Femur (tissue), 1 donor: ENCODE measurements at places on chromosomes 6 and 20.
A peak's percentile ranks its signal among the peaks of the same experiment; 100 is the strongest.

GRCh38 chr6:90448836-90449235 lies 138.0 kb downstream of the MAP3K7 start:
- no peak for DNase-seq

DNA sequence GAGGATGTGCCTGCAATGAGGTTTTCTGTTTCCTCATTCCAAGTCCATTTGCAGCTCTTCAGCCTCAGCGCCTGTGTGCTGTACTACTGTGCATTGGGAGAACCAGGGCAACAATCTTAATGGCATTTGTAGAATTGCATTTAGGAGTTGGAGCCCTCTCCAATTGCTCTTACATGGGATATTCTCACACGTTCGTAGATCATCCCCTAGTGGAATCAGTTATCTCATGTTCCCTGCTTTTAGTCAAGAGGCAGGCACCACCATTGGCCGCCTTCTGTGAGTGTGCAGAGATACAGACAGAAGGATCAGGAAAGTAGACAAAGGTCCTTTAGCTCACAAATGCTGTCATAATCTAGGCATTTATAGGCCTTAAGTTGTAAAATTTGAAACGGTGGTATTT lies 84.2 kb upstream of the RGS17 start:
- DNase-seq, result no peak

GRCh38 chr20:31652917-31653396 lies 15.2 kb downstream of the COX4I2 start:
- DNase-seq, result no peak

DNA sequence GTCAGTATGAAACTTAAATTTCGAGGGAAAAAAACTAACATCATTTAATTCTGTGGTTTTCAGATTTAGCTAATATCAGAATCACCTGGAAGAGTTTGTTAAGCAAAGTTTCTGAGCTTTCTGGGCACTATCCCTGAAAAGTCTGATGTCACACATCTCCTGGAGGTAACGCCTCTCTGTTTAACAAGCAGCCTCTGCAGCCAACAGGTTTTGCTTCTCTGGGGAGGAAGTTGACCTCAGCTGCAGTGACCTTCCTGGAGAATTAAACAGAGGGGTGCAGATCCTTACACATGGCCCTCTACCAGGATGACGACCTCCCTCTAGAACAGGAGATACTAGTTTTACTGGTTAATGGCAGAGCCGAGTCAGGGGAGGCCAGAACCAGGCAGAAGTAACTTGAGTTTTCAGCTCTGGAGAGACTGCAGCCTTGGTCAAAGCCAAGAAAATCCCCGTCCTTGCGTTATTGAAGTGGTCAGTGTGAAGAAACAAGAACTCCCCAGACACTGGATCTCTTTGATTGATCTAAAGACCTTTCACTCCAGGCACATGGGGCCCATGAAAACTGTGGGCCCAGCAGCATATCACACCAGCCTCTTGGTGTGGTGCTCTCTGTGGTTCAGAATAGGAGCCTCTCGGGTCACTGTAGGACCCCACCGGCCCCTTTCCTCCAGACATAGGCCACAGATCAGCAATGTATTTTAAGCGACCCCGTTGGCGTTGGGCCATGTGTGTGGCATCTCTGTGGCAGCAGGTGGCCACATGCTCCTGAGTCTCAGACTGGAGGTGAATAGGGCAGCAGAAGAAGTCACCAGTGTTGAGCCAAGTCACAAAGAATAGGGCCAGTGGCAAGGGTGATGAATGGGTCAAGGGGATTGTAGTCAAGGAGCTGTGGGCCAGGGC lies 33.4 kb upstream of the CCR6 start:
- no peak for DNase-seq

GRCh38 chr6:170372380-170373325 lies 66.1 kb downstream of the FAM120B start:
- DNase-seq, result no peak

- DNase-seq, result no peak
These were observed 10.8 kb downstream of the DDO start for GRCh38 chr6:110404607-110405006.

DNA sequence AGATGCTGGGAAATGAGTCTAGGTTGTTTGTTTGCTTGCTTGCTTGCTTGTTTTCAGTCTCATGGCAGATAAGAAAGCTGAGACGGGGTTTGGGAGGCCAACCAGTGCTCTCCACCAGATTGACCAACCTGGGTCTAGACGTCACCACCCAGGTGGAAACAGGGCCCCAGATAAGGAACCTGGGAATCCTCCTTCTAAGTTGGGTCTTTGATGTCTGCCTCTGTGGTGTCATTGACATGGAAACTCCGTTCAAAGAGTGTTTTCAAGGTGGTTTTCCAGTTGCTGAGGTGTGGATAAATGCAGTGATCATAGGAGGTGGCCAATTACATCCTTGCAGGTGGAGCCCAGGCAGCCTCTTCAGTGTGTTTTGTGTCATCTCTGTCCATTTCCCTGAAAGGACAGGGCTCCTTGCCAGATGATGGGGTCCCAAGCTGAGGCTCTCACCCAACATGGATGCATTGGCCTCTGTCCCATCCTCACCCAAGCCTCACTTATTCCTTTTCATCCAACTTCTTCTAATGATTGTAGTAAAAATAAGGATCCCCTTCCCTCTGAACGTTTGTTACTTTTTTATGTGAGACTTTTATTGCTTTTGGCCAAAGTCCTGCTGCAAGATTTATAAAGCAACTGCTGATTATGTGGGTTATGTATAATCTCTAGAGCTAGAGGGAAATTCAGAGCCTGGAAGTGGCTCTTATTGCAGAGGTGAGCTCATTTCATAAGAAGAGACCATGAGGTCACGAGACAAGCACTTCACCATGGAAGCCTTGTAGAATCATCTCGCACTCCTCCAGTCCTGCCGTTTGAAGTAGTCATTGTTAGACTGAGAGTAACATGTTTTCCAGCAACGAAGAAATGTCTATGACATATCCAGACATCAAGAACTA lies 32.0 kb upstream of the SYNDIG1 start:
- no peak for DNase-seq

DNA sequence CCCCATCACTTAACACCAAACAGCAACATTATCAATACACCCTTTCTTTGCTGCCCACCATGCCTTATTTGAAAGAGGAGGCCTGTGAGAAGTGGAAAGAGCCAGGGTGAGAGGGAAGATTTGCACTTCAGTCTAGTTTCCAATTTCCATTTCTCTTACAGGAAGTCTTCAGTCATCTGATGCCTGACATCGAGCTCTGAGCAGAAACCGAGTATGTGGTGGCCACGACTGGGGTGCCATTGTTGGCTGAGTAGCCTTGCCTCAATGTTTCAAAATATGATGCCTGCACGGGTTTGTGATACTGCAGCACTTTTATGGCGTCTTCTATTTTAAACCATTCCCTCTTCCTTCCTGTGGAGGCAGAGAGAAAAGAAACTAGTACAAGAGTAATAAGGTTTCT lies 39.8 kb upstream of the SMIM29 start:
- no peak for DNase-seq

- no peak for DNase-seq
These were observed 10.5 kb downstream of the SLC17A1 start for GRCh38 chr6:25821341-25821740.

GRCh38 chr20:35006531-35006971 lies 50.9 kb downstream of the MYH7B start:
- DNase-seq, result peak; percentile 9

DNA sequence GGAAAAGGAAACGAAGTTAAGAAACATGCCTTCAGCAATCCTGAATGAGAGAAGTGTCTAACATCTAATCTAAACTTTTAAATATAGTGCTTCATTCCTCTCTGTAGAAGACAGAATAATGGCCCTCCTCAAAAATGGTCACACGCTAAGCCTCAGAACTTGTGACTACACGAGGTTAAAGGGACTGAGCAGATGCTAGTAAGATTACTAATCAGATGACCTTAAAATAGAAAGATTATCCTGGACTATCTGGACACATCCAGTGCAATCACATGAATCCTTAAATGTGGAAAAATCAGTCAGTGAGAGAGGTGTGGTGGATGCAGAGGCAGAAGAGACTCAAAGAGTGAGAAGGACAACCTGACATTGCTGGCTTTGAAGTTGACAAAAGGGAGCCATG lies 126.1 kb downstream of the TBX18 start:
- DNase-seq, result no peak

DNA sequence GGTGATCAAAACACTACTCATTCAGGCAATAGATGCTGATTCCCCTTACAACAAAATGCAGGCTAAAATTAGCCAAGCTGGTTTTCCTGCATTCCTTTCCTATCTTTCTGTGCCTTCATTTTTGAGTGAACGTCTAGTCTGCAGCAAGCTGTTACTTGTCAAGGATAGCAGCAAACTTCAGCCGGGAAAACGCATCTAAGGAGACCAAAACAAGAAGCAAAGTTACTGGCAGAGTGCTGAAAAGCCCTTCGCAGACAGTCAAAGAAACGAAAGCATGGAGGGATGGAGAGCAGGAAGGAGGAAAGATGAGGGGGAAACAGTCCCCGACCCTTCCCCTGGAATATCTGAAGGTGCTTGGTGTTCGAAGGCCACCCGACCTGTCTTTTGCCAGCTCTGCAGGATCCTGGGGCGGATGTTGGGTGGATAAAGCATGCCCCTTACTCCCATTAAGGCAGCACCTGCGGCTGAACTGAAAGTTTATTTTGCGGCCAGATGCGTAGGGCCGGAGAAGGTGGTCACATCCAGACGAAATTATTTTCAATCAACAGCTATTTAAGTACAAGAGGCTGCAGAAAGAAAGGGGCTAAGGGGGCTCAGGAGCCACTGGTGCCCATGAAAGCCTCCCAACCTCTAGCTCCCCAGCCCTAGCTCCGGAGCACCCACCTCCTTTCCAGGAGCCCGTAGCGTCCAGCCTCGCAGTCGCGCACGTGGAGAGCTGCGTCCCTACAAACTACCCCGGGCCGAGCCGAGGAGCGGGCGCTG lies 538 bp downstream of the FERMT1 start:
- peak; percentile 19 for DNase-seq

- no peak for DNase-seq
These were observed 22.1 kb upstream of the KIF16B start for GRCh38 chr20:16595376-16595775.

DNA sequence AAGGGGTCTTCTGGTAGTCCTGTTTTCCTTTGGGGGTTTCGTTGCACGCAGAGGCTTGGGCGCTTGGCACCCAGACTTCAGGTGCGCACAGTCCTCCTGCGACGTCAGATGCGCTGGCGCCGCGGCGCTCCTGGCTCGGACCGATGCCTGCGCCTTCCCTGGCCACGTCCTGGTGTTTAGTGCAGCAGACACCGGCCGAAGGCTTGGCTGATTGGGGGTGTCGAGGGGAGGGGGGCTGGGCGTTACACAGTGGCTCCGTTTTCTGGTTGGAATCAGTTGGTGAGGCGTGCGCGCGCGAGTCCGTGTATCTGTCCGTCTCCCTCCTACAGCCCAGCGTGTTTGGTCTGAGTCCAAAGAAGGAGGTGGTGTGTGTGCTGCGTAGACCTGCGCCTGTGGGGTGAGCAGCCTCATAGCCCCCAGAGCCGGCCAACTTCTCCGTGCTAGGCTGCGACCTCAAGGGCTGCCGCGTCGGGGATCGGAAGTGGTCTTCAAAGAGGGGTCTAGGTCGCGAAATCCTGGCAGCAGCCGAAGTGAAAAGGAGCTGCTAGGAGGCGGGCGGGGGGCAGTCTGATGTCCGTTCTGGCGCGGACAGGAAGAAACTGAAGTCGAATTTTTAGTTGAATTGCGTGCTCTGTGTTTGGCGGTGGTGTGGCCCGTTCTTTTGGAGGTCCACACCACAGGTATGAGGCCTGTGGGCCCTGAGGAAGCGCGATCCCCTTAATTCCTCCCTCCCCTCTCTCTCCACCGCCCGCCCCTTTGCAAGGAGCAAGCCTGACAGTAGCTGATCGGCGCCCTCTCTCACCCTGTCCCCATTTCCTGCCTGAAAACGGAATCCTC lies 1.5 kb downstream of the SYNDIG1 start:
- DNase-seq, result peak; percentile 26

DNA sequence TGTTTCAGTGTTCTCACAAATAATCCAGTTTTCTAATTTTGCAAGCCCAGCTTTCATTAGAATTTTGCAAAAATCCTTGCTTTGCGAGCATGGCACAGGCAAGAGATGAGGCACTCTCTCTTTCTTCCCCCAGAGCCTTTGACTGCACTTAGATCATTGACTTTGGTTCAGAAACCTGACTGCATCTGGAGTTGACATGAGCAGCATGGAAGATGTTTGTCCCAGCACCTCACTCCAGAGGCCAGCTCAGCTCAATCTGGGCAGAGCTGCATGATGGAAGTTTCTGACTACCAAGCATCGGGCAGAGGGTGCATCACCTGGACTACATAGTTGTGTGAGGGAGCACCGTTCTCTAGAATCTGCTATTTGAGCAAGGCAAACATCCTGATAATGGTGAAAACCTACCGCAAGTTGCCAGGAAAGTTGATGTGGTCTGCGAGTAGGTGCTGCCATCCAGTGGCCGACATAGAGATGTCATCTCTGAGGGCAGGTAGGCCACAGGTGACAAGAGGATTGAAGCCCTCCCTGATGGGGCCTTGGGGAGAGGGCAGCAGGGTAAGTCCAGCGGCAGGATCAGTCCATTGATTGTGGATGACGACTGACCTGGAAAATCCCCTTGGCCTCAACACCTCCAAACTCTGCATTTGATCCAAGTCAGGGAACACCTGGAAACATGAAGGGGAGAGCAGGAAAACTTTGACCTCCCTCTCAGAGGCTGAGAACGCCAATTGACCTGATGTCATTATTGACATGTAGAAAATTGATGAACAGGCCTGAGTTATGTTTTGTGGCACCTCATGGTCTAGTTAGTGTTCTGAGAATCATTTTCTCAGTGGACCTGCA lies 3.8 kb upstream of the LPA start:
- DNase-seq, result no peak

DNA sequence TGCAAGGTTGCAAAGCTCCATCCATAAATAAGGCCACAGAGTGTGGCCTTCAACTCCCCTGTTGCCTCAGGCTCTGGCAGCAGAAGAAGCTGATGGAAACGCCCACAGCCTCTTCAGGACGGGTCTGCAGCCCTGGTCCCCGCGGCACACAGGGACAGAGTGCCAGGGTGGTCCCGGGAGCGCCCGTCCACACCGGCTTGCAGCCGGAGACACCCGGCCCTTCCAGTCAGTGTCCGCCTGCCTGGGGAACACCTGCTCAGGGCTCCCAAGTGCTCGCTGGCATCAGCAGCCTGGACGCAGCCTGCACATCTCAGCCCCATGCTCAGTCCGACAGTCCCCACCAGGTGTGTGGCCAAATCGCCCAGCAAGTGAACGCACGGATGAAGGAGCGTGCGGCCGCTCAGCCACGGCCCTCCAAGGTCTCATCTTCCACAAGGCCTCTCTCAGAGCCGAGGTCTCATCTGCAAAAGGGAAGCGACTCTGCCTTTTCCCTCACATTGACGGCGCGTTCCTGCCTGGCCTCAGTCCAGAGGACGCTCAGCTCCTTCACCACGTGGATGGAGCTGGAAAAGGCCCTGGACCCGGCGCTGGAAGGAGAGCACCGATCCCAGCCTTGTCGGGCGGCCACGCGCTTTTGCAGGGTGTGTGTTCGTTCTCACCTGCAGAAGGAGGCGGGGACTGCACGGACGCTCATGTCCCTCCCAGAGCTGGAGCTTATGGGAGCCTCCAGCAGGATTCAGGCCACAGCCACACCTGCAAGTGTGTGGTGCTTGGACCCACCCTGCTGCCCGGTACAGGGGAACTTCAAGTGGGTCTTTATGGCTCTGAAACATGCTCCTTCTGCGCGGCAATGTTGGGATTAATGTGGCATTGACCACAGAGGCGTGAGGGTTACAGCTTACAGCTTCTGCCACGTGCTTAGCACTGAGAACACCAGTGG lies 180.4 kb downstream of the DLL1 start:
- peak; percentile 8 for DNase-seq
